ENCODE measurements at places on chromosomes 4 and X. TPM values are rescaled to one million over a fixed set of nuclear protein-coding genes. Genes with fewer than 3 reads are reported as not detected.

- DNase-seq = no peak
These were observed 586.9 kb upstream of the NR3C2 start for GRCh38 chr4:149029056-149029651.

GRCh38 chr4:173499658-173500535, 30.1 kb downstream of the HAND2 start:
- DNase-seq = no peak

- no peak for DNase-seq
These were observed 145.4 kb downstream of the STIM2 start for GRCh38 chr4:27005905-27006590.

- no peak for DNase-seq
These were observed 642.5 kb upstream of the GNPDA2 start for GRCh38 chr4:45368832-45369231.

Gene NXF3
- total RNA-seq = 0.19 TPM

GRCh38 chrX:24235084-24235710, 78.7 kb downstream of the SUPT20HL2 start:
- DNase-seq = no peak

DNA sequence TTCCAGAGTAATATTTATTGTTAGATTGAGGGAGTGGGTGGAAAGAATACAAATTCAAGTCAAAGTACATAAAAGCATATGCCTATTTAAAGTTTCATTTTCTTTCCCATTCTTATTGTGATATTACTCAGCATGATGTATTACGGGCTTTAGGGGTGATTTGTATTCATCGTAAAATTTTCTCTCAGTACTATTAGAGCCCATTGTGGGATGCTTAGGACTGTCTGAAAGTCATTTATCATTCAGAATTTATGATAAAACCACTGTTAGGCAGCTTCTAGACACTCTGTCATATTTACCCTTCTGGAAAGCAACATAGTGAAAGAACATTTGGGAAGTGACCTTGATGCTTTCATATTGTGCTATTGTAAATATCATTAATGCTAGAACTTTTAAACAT, 45.9 kb downstream of the AGA start:
- DNase-seq = no peak

DNA sequence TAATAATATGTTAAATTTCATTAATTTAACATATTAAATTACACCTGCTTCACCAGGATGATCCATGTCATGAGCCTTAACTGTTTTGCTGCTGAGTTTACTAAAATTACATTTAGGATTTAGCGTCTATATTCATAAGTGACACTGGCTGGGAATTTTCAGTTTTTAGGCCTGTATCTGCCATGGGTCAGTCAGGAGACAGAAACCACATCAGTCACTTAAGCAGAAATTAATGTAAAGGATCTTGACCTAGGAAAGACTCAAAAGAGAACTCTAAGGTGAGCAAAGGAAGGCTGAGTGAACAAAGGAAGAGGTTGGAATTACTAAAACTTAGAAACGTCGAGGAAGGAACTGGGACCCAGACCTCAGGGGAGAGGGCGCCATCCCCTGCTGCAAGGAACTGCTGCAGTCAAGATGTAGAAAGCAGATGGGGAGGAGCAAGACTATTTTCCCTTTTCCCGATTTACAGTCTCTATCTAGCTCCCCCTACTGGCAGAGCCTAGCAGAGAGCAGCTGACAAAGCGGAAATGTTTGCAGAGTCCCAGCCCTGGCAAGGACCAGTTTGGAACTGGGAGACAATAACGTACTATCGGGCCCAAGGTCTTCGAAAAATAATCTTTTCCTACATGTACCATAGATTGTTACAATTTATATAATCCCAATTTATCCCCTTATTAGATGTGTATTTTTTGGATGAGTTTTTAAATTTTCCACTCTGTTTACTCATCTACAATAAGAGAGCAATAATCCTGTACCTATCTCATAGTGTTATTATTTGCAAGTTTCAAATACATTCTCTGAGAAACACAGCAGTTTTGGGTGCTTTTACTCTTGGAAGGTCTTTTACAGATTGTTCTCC, 22.6 kb upstream of the RBBP7 start:
- peak; percentile 78 for DNase-seq

Gene NSG1
- total RNA-seq = 2.6 TPM

DNA sequence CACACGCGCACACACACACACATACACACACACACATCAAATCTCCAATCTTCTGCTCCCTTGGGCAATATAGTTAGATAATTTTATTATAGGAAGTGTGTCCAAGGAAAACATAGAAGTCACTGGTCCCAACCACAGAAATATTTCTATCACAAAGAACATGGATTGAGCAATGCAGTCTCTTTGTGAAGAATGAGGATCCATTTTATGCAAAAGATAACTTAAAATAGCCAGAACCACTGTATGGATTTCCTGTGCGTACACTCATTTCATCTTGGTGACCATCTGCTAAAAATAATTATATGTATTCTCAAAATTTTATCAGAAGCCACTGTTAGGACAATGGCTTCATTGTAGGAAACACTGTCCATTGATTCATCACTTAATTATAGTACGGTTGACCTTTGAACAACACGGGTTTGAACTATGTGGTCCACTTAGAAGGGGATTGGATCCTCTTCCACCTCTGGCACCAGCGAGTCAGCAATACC, 169.6 kb upstream of the MXRA5 start:
- DNase-seq = no peak

- DNase-seq = no peak
These were observed 2.4 kb downstream of the RHOH start for GRCh38 chr4:40199179-40199670.

DNA sequence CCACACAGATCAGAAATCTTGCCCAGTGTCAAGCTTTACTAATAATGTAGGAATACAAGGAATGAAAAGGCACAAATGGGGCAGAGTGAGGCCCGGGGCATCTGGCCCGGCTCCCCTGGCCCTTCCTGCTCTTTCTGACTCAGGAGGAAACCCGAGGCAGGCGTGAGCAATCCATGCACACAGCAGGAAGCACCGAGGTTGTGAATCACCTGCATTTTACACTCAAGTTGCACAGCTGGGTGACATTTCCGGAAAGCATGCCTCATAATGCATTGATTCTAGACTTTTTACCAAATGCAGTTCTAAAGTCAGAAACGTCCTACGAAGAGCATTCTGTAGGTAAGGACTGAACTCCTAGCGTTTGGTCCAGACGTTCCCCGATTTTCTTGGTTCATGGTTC, 38.9 kb downstream of the PRIMPOL start:
- no peak for DNase-seq

DNA sequence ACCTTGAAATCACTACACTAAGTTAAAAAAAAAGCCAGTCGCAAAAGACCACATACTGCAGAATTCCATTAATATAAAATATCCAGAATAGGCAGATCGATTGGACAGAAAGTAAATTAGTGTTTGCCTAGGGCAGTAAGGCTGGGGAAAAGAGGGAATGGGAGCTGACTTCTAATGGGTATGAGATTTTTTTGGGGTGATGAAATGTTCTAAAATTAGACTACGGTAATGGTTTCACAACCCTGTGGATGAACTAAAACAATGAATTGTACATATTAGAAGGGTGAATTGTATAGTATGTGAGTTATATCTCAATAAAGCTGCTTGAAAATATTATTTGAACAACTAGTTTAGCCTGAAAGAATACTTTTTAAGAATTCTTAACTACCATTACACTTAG, 6.7 kb upstream of the GPRIN3 start:
- no peak for DNase-seq

GRCh38 chrX:135520553-135521404, at the start of gene INTS6L:
Gene INTS6L, plus strand, starts transcription at chrX:135520660. Its CDS starts 333 bp downstream, at chrX:135520993.
- DNase-seq = peak; percentile 93

DNA sequence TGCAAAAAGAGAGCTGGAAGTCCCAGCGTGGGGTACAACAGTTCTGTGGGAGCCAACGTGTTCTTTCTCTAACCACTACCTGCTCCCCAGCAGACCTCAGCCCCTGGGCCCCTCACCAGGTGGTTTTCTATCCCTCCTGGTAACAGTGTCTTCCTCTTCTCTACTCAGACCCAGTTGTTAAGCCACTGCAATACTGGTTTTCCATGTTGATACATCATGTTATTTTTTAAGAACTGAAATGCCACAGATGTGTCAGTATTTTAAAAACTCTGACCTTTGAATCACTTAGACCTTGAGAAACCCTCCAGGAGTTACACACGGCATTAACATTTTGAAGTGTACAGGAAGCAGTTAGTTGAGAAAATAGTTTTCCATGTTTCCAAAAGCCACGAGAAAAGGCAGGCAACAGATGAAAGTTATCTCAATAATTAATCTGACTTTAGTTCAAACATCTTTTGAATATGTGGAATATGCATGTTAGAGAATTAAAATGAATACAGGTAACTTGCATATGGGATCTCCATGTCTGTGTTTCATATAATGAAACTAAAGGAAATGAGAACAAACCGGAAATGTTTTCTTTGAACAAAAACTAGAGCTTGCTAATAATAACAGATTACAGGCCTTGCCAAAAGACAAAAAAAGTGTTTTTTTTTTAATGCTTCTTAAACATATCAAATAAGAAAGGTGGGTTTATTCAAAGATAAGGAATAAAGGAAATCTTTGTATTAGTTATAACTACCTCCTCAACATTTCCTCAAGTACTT, 108.8 kb downstream of the ZNF827 start:
- no peak for DNase-seq

DNA sequence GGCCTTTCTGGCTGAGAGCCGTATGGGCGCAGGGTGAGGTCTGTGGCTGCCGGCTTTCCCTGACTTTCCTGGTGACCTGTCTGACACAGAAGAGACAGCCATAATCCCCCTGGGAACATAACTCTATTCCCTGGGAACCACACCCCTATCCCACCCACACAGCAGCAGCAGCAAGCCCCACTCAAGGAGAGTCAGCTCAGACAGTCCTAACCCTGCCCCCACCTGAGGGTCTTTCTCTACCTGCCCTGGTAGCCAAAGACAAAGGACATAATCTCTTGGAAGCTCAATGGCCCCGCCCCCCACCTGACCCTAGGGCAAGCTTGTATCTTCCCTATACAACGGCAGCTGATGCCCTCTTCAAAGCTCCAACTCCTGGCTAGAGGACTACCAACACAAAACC, 74.6 kb downstream of the PABPC4L start:
- DNase-seq = no peak

DNA sequence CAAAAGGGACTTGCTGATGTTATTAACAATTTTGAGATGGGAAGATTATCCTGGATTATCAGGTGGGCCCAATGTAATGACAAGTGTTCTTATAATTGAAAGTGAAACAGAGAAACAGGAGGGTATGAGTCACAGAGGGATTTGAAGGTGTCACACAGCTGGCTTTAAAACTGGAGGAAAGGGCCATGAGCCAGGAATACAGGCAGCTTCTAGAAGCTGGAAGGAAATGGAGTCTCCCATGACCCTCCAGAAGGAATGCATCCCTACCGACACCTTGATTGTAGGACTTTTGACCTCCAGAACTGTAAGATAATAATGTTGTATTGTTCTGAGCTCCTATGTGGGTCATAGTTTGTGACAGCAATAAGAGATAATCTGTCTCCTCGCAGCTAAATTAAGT, 98.0 kb upstream of the STIM2 start:
- DNase-seq = no peak

- DNase-seq = no peak
These were observed 109.9 kb downstream of the SH3RF1 start for GRCh38 chr4:169160825-169161224.

Gene SPARCL1
- 202 TPM for total RNA-seq

DNA sequence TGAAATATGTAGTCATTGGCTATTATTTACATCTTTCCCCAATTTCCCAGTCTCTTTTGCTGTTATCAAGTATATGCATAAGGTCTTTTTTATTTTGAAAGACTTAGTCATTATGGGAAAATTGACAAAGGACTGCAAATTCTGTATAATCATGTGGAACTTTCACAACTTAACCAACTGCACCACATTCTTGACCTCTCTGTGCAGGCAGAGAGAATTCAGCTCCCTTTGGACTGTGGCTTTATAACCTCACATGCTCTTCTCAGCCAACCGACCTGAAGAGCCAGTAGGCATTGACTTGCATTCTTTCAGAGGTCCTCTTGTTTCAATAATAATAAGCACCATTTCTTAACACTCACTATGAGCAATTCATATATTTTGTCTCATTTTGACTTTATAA, 66.9 kb downstream of the ANXA3 start:
- DNase-seq = no peak

GRCh38 chr4:120821029-120821428, 101.5 kb downstream of the PRDM5 start:
- DNase-seq = no peak

DNA sequence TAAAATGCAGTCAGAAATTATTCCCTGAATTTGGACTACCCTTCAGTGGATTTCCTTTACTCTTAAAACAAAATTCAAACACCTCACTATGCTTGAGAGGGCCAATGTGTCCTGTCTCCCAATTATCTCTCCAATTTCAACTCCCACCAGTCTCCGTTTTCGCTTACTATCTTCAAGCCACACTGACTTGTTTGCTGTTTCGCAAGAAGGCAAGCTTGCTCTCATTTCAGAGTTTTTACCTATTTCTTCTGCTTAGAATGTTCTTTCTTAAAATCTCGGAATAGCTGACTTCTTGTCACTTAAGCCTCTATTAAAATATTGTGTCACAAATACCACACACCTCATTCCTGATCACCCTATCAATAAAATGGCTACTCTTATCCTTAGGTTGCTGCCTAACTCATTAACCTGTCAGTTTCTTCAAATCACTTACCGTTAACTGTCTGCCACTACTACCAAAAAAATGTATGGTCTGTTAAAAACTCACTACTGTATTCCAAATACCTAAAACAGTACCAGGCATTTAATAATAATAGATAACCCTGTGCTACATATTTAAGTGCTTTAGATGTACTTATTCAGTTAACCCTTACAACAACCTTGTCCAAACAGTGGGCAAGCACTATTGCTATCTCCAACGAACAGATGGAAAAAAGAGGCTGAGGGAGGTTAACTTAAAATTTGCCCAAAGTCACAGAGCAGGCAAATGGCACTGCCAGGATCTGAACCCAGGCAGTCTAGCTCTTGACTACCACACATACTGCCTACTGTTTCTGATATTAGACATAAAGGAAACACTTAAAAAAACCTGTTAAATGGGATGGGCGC, 2.9 kb downstream of the UBA6 start:
- DNase-seq = no peak

DNA sequence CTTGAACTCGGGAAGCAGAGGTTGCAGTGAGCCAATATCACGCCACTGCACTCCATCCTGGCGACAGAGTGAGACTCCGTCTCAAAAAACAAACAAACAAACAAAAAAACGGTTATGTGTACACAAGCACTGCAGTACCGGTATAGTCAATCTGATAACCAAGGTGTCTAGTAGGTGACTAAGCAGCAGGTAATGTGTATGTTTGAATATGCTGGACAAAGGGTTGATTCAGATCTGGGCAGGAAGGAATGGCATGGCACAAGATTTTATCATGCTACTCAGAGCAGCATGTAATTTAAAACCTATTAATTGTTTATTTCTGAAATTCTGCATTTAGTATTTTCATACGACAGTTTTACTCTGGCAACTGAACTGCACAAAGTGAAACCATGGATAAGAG, 41.7 kb downstream of the MAGEC1 start:
- no peak for DNase-seq

- no peak for DNase-seq
These were observed 194.0 kb upstream of the ARHGAP24 start for GRCh38 chr4:85280963-85281362.

Measured in cardiac septum (tissue), 1 donor.